ENCODE measurements at places on chromosomes 16 and 17.

GRCh38 chr16:88906020-88906419, 39.6 kb upstream of the PABPN1L start:
- DNase-seq, result no peak

- no peak for DNase-seq
Observed at GRCh38 chr17:76354317-76354729, 607 bp upstream of the PRPSAP1 start.

DNA sequence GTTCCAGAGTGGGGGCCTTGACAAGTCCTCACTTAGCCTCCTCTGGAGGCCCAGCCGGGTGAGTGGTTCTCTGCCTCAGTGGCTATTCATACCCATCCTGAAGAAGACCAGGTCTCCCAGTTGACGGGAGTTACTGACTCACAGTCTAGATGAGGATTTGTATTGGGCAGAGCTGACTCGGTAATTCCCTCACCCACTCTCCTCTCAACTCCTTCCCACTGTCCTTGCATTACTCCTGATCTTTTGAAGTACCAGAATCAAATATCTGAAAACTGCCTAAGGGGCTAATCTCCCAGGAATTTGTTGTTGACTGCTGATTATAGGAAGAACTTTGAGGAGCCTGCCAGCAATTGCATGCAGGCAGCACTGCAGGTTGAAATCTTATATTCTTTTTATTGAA, 14.2 kb downstream of the SAP30BP start:
- no peak for DNase-seq

DNA sequence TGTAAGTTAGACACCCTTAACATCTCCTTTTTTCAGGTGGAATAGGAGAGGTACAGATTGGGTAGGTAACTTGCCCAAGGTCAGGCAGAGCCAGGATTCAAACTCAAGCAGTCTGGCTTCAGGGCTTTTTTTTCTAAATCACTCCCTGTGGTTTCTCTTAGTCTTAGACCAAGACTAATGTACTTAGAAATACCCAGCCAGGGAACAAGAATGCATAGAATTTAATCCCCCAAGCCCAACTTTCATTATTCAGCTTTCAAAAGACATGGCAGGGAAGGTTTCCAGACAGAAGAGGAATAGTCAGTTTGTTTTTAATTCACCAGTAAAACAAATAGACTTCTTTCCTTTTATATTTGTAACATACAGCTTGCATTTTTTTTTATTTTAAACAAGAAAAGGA, 305.2 kb upstream of the RBFOX1 start:
- DNase-seq, result no peak

GRCh38 chr17:50027881-50028735, 27.8 kb upstream of the ITGA3 start:
- no peak for DNase-seq

- DNase-seq, result no peak
Observed at GRCh38 chr16:58472827-58473226, 27.1 kb upstream of the NDRG4 start.

- DNase-seq, result no peak
Observed at GRCh38 chr16:11473728-11474127, 113.0 kb downstream of the LITAF start.

DNA sequence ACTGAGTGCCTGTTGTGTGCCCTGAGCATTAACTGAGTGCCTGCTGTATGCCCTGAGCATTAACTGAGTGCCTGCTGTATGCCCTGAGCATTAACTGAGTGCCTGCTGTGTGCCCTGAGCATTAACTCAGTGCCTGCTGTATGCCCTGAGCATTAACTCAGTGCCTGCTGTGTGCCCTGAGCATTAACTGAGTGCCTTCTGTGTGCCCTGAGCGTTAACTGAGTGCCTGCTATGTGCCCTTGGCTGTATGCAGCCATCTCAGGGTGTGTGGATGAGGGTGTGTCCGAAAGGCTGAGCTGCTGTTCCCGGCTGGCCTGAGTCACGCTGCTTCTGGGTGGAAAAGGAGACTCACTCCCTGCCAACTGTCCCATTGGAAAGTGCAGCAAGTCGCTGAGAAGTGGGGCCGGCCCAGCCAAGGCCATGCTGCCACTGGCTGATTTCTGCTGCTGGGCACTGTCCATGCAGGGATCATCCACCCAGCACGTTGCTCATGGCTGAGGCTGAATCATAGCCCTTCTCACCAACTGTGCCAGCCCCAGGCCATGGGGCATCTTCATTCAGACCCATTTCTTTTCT, 113.8 kb downstream of the OR1D5 start:
- DNase-seq, result no peak

- DNase-seq, result no peak
Observed at GRCh38 chr17:29495011-29495410, 71.8 kb downstream of the ABHD15 start.

DNA sequence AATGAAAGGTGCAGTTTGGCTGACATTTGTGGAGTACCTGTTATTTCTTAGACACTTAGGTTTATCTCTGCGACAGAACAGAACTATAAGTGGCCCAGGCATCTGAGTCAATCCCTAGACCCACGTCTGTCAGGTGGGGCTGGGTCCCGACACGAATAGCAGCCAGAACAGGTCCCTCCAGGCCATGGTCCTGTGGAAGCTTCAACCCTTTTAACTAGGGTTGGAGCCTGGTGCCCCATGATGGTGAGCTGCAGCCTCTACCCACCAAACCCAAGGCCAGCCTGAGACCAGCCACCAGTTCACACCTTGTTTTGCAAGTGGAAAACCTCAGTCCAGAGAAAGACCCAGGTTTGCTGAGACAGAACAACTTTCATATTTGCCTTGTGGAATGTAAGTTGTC, 74.6 kb upstream of the TMEM97 start:
- DNase-seq, result no peak

- DNase-seq, result no peak
Observed at GRCh38 chr16:57802341-57803133, at the start of gene KIFC3. Gene KIFC3 (minus strand): TSS chr16:57802491. CDS start chr16:57798243, 4,248 bp downstream.

DNA sequence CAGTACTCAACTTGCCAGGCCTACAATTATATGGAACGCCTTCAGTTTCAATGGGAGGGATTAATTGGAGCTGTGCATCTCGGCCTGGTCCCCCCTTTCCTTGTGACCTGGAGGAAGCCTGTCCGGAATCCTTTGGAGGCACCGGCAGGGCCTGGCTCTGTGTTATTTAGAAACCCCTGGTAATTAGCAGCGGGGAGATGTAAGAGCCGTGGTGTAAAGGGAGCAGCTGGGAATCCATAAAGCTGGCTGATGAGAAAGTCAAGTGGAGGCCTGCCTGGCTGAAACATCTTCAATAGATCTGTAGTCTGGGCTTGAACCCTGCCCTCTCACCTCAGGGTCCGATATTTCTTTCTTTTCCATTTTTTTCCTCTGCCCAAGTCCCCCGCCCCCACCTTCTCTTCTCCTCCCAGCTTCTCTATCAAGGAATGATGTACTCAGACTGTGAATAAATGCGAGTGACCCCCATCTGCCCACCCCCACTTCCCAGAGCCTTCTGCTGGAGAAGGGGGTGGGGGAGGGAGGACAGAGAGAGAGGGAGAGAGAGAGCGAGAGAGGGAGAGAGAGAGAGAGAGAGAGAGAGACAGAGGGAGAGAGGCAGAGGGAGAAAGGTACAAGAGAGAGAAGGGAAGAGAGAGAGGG, 495.5 kb upstream of the ZFHX3 start:
- no peak for DNase-seq

- DNase-seq, result no peak
Observed at GRCh38 chr16:83826146-83826913, 18.6 kb downstream of the HSBP1 start.

DNA sequence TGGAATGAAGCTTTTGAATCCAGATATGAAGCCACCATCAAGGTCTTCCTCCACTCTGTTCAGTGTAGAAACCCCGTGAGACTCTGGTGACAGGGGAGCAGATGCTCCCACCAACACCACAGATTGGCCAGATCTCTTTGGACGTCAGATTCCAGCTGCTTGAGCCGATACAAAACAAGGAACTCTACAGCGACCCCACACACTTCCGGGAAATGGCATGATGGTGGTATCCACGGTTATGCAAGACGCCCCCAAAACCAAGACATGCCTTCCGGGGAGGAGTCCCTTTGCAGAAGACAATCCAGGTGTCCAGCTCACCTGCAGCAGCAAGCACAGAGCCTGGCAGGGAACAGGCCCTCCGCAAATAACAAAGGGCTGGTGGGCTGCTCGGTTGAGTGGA, 19.8 kb upstream of the PITPNA start:
- DNase-seq, result no peak

- no peak for DNase-seq
Observed at GRCh38 chr17:42937712-42938596, 26.3 kb downstream of the AARSD1 start.

DNA sequence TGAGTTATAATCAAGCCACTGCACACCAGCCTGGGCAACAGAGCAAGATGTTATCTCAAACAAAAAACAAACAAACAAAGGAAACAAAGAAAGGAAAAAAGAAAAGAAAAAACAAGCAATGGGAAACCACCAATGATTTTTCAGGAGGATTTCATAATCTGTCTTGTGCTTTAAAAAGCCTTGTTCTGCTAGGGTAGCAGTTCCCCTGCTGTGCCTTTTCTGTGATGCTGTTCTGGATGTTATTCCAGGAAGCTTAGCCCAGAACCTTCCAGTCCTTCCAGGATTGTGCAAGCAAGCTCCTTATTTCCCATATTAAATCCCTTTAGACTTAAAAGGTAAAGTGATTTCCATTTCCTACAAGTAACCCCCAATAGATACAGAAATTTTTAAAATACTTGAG, 171.1 kb downstream of the ABCC12 start:
- no peak for DNase-seq

- DNase-seq, result no peak
Observed at GRCh38 chr16:75089486-75090202, 26.9 kb downstream of the LDHD start.

DNA sequence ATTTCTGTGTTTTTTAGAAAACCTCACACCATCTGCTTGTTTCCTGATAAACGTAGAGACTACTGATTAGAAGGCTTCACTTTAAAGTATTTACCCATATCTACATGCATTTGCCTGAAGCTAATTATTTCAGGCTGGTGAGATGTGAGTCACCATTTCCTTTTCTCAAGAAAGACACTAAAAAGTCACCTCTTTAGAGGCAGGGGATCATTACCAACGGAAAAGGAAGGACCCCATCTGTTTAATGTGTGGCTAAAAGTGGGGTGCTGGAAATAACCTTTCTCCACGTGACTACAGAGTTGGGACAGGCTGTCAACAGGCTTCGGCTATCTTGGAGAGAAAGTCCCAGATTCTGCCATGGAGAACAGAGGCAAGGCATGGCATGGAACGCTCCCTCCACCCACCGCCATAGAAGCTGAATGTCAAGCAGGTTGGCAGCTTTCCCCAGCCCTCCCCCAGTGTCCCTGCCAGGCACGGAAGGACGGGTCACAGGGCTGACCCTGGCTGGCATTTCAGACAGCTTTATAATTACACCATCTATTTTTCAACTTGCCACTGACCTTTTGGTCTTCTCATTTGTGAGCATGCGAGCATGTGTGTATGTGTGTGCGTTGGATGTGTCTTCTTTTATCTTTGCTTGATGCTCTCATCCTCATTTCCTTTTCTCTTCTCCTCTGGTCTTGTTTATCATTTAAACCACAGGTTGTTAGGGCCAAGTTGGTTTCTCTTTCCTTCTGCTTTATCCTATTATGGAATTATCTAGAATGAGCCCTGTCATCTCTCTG, 157.0 kb downstream of the CPPED1 start:
- no peak for DNase-seq

DNA sequence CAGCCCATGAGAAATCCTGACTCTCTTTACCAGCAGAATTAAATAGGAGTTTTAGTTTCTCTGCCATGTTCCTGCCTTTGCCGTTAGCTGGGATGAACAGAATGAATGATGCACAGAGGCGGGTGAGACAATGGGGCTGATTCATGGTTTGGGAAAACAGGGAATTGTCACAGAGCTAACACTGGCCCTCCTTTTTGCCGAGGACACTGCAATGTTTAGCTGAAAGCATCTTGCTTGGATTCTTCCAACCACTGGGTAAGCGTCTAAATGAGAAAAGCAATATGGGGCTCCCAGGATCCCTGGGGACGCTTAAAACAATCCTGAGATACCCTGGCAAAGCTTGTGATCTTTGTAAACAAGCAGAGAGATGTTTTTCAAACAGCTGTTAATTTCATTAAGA, 12.8 kb upstream of the PAFAH1B1 start:
- no peak for DNase-seq

DNA sequence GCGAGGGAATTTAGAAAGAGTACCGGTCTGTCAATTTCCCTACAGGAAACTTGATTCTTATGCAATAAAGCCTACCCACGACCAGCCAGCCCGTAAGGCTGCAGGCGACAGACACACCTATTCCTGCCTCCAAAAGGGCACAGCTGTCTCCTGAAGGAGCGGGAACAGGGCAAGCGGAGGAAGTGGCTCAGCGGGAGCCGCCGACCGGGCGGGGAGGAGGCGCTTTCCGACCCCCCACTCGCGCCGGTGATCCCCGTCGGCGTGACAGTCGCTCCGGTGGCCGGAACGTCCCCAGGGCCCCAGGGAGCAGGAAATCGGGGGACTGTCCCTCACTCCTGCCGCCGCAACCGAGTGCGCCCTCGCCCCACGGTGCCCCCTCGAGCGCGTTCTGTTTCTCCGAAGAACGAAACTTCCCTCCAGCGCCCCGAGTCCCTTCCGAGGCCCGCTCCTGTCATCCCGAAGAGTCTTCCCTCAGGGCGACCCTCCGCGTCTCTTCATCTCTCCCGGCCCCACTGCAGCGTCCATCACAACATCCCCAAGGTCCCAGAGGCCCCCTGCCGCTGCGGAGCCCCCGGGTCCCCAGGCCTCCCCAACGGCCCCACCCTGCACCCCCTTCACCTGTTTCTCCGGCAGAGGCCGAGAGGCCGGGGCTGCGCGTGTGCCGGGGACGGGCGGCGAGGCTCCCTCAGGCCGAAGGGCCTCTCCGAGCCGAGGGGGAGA, 421 bp downstream of the STAT3 start:
- DNase-seq, result no peak

DNA sequence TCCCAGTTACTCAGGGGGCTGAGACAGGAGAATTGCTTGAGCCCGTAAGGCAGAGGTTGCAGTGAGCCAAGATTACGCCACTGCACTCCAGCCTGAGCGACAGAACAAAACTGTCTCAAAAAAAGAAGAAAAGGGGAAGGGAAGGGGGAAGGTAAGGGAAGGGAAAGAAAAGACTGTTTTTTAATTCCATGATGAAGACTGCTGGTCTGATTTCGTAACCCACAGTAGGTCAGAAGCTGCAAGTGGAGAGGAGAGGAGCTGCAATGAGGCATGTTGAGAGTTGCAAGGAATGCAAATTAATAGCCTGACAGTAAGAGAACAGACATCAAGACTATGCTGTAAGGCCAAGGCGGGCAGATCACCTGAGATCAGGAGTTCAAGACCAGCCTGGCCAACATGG, 33.3 kb downstream of the HELZ start:
- no peak for DNase-seq

GRCh38 chr17:29825604-29826003, 104.4 kb downstream of the SSH2 start:
- no peak for DNase-seq

GRCh38 chr17:11514565-11514964, 83.7 kb upstream of the DNAH9 start:
- DNase-seq, result no peak

- DNase-seq, result no peak
Observed at GRCh38 chr17:37839196-37839978, 84.8 kb upstream of the TBC1D3K start.
